Activated CD4-positive, CD25-positive, alpha-beta regulatory T cell treated with anti-CD3 and anti-CD28 coated beads, Interleukin-2, amount 50 U/mL, for 16 hours (primary cell): ENCODE measurements at places on chromosomes 6 and 20.

GRCh38 chr6:71745525-71745924, 140.8 kb upstream of the RIMS1 start:
- DNase-seq: no peak

DNA sequence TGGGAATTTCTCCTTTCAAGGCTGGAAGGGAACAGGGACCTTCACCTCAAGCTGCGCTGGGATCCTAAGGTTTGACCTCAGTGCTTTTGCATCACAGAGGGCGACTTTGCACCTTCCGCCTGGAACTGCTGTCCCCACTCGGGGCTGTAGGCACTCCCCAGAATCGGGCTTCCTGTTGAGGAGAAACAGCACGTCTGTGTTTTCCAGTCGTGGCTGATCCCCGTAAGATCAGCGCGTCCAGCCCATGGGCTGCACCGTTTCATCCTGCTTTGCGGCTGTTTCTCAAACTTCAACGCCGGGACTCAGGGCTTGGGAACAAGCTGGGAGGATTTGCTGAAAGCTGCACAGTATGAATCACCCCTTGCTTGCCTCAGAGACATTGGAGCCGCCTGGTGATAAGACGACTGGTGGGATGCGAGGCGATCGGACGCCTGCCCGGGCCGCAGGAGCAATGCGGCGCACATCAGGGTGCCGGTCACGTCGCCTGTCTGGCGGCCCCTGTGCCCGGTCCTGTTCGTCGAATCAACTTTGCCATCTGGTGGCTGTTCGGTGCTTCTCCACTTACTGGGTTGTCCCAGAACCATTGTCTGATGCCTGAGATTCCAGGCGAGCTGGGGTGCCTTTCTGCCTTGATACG, 53.6 kb upstream of the FRMD1 start:
- no peak for DNase-seq

DNA sequence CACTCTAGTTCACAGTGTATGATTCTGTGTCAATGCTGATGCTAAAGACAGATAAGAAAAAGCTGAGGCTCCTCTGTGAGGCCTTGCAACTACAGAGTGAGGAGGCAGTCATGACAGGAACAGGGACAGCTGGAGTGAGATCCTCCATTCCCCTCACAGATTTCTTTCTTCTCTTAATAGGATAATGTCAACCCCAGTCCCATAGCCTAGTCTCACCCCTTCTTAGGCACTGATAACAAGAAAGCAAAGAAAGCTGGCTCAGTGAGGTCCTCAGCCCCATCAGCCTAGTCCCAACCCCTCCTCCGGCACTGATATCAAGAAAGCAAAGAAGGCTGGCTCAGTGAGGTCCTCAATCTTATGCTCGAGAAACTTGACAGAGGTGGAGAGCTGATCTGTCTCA, 2.1 kb upstream of the PTCHD4 start:
- no peak for DNase-seq

- no peak for DNase-seq
Observed at GRCh38 chr20:63344616-63345327, 16.4 kb downstream of the CHRNA4 start.

- no peak for DNase-seq
Observed at GRCh38 chr6:151993364-151993763, 185.9 kb downstream of the ESR1 start.

DNA sequence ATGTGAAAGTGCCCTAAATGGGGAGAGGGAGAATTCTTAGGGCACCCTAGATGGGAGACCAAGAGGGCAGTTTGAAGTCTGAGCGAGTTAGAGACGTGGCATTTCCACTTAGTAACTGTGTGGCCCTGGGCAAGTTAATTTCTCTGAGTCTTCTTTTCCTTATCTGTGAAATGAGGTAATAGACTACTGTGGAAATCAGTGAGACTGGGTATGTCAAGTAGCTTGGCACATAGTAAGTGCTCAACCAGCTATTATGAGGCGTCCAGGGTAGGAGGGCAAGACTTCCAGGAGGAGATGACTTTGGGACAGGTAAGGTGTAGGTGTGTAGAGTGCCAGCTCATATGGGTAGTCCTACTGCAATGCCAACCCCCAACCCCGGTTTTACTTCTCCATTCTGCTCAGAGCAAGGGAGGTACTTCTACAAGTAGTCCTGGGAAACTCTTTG, 770 bp downstream of the KIF3B start:
- DNase-seq: no peak

GRCh38 chr20:43565758-43566104, 6.9 kb downstream of the SGK2 start:
- DNase-seq: no peak
